Brain microvascular endothelial cell (primary cell): ENCODE measurements at places on chromosomes 7 and 10.
A peak's percentile ranks its signal among the peaks of the same experiment; 100 is the strongest.

DNA sequence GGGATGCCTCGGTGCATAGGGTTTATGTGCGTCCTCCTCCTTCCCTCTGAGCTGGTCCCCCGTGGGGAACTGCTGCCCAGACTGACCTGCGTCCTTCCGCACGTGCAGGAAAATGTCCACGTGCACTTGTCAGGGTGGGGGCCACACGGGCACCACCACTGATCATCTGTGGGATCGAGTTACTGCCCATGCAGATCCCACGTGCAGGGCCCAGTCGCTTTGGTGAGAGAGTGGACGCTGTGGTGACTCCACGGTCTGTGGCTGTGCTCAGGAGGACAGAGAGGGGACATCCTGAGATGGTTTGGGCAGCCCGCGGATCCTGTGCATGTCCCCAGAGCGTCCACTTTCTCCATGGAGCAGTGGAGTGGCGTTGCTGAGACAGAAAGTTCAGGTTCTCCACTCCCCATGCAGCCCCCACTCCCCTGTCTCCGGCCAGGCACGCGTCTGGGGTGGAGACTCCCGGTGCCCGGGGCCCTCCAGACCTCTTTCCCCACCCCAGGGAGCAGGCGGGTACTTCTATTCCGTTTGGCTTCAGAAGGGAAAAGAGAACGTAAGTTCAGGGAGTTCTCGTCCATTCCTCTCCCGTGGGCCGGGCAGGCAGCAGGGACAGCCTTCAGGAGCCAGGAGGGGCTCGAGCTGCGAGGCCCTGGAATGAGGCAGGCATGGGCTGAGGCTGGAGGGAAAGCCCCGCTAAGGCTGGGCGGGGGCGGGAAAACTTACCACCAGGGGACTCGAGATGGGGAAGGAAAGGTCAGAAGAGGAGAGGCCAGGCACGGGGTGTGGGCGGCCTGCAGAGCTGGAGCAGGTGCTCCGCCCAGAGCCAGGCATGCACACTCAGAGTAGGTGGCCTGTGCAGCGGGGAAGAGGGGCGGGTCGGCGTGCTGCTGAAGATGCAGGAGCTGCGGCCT lies 59.9 kb downstream of the EGFR start:
- no peak for DNase-seq

- DNase-seq, result no peak
Measured at GRCh38 chr10:17904564-17904963, 47.2 kb upstream of the SLC39A12 start.

- DNase-seq, result no peak
Measured at GRCh38 chr7:138074121-138074520, 2.1 kb upstream of the AKR1D1 start.

DNA sequence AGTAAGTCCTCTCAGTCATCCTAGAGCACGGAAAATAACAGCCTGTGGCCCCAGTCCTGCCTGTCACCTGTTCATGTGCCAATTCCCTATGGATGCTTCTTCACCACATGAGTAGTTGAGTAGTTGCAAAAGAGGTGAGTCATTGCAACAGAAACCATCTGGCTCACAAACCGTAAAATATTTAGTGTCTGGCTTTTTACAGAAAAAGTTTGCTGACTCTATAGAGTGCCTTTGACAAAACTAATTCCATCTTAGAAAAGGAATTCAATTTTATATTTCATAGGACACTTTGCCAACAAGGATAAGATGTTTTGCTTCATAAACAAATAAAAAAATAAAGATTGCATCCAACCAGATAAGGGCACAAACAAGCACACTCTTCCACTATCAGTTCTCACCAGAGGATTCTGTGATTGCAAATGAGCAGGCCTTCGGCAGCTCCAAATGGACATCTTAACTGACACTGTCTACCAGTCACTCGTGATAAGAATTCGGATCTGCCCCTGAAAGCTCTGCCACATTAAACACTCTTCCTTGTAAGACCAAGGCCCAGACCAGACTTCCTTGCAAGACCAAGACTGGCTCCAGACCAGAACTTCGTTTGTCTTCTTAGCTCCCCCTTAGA lies 242.7 kb upstream of the SEMA3C start:
- peak; percentile 55 for DNase-seq

DNA sequence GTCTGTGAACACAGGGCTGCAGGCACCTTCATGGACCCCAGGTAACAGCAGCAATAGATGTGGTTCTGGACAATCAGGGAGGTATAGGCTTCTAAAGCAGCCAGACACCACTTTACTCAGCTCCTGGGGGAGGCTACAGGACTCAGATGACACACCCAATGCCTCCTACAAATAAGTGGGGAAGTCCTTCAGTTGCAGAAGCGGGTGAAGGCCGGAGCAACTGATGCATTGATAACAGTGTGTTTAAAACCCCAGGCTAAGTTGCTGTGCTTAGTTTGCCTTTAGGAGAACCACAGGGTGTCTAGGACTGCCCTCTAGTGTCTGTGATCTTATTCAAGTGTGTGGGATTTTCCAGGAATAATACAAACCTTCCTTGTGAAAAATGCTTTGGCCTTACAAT lies 5.9 kb upstream of the ITGA8 start:
- peak; percentile 52 for DNase-seq
